ENCODE measurements at places on chromosomes 12 and 14.

DNA sequence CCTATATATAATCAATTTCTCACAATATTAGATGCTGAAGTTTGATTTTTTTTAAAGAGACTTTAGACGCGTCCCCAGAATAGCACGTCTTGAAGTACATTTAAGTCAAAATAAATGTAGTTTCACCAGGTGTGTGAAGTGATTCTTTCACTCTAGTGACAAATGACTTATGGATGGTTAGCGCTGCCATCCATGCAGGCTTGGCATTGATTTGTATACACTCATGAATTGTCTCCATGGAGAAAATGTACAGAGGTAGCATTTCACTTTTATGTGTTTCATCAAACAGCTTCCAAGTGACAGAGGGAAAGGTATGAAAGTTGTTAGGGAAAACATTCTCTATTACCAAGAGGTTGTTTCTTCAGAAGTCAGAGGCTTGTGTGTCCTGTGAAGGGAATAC is 360.8 kb downstream of the PDZRN4 start:
- DNase-seq: no peak

DNA sequence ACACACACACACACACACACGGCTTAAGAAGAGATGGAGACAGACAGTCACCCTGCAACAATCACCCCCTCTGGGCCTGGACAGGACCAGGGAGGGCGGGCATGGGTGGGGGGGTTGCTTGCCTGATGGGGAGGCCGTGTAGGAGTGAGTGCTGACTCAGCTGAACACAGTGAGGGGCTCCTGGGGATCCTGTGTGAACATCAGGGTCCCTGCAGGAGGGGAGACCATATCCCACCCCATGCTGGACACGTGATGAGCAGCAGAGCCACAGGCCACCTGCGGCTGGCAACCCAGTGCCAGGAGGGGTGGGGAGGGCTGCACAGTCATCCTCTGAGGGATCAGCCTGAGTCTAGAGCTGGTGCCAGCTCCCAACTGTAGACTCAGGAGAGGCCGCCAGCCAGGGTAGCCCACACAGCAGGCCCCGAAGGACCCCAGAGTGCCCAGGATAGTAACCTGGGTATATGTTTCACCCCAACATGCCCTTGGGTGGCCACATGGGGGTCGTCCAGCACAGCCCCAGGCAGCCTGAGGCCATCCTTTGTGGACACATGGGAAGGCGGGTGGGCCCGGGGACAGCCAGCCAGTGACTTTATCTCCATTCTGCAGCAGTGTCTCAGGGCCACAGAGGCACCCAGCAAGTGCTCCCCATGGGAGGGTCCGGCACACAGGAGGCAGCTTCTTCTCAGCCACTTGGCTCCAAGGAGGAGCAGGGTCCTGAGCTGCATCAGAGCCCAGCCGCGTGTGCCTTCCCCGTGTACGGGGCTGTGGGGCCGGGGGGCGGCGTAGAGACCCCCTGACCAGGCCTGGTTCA is 73.7 kb upstream of the SFSWAP start:
- DNase-seq: no peak

DNA sequence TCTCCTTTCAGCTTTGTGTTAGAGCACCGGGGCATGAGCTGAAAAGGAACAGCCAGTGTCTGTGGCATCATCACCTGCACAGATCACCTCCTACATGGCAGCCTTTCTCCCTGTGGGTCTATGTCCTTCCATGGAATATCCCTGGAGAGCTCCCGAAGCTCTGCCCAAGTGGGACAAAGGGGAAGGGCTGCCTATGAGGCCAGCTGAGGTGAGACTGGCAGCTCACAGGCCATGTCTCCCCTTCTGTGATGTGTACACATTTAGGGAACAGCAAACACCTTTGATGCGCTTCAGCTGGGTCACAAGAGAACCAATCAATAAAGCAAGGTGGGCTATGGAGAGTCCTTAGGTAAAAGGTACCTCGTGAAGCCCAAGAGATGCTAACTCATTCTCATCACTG is 4.1 kb downstream of the PROX2 start:
- no peak for DNase-seq

- no peak for DNase-seq
Measured at GRCh38 chr12:16062611-16063010, 151.5 kb downstream of the DERA start.

DNA sequence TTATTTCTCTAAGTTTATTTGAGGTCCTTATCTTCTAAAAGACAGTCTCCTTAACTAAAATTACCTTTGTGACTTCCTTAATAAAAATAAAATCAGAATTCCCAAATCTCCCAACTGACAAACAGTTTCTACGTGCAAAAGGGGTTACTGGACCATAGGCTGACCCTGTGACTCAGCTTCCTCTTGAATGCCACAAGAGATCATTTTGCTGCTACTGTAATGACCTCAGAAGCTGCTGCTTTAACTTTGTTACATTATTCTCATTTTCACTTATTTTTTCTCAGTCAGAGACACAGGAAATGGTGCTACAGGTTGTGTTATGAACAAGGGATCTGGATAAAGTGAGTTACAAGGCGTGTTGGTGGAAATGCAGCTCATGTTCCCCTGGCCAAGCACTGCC is 132.2 kb upstream of the TMTC2 start:
- no peak for DNase-seq

GRCh38 chr14:66842911-66843512 is 335.1 kb downstream of the GPHN start:
- no peak for DNase-seq

- DNase-seq: no peak
Measured at GRCh38 chr14:101889366-101889765, 75.0 kb upstream of the DYNC1H1 start.

DNA sequence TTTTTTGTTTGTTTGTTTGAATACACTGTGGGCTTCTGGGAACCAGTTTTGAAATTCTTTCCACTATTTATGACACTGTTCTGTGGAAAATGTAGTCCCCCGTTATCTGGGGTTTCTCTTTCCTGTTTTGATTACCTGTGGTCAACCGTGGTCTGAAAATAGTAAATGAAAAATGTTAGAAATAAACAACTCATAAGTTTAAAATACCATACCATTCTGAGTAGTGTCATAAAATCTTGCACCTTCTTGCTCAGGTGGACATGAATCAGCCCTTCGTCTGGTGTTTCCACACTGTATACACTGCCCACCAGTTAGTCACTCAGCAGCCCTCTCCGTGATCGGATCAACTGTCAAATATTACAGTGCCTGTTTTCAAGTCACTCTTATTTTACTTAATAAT is 5.1 kb upstream of the PAPOLA start:
- no peak for DNase-seq

GRCh38 chr14:23365732-23366425 is 907 bp upstream of the EFS start:
- no peak for DNase-seq

DNA sequence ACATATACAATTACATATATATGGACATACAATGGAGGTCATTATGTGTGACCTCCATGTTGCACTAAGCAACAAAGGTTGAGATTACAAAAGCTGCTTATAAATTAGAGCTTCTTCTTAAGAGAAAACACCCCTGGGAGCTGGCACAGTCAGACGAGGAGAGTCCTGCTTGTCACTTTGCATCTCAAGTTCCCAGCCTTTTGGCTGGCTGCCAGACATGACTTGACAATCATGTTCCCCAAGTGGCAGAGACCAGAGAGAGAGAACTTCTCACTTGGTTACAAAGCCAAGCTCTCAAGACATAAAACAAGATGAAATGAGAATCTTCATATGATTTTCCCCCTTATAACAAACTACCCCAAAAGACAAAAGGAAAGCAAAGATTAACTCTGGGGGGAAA is 8.5 kb upstream of the SYNJ2BP start:
- DNase-seq: no peak

GRCh38 chr12:82673698-82674097 is 13.0 kb upstream of the TMTC2 start:
- no peak for DNase-seq

DNA sequence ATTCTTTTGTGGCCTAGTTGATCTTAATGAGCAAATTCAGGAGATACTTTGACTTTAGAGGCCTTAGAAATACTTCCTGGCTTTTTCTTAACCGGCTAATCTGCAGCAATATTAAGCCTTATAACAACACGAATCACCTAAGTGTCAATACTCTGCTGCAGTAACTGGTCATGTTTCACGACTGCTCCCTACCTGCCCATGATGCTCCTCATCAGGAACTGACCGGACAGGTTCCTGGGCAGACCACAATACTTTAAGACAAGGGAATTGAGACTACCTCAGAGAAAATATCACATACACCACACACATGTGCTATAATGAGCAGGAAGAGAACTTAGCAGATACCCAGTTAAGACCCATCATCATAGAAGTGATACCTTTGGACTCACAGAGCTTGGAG is 211.9 kb upstream of the BMP4 start:
- DNase-seq: no peak

Data from right atrium auricular region (tissue), 2 donors.